Activated CD4-positive, alpha-beta T cell treated with anti-CD3 and anti-CD28 coated beads, Interleukin-10, Interleukin-2, amounts not matched to agents 100 ng/mL and 50 ng/mL, durations not matched to agents 16 hours and 8 hours (primary cell): ENCODE measurements at places on chromosomes 2 and 18.

- peak; percentile 24 for DNase-seq
Measured at GRCh38 chr2:218870984-218871344, 9.7 kb upstream of the WNT10A start.

- DNase-seq: no peak
Measured at GRCh38 chr18:3266062-3266608, 4.2 kb downstream of the MYL12B start.

GRCh38 chr2:217743966-217744761, 258.6 kb downstream of the TNS1 start:
- DNase-seq: no peak

DNA sequence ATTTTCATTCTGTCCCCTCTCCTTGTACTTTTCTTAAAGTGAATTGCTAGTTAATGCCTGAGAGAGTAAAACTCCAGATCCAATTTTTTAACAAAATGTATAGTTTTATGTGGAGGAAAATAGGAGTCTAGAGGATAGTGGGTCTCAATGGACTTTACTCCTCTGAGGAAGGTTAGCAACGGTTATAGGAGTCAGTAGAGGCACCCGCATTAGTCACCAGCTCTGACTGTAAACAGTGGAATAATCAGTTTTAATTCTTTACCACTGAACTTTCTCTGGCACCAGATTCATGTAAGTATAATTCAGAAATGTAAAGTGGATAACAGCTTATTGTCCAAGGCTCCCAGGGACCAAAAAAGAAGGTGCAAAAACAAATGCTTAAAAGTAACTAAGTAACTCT, 38.7 kb upstream of the HNMT start:
- DNase-seq: no peak

DNA sequence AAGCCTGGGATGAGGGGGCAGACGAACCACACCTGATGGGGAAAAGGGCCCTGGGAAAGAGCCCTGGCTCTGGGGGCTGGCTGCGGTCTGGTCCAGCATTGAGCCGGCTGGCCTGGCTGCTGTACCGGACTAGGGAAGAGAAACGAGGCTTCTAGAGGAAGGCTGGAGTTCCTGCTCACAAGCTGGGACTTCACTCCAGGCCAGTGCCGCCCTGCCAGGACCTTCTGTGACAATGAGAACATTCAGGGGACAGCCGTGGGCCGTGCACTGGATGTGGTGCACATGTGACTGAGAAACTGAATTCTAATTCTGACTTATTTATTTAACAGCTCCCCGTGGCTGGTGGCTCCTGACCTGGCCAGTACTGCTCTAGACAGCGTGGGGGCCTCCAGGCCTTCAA, 269.3 kb downstream of the HDAC4 start:
- no peak for DNase-seq

DNA sequence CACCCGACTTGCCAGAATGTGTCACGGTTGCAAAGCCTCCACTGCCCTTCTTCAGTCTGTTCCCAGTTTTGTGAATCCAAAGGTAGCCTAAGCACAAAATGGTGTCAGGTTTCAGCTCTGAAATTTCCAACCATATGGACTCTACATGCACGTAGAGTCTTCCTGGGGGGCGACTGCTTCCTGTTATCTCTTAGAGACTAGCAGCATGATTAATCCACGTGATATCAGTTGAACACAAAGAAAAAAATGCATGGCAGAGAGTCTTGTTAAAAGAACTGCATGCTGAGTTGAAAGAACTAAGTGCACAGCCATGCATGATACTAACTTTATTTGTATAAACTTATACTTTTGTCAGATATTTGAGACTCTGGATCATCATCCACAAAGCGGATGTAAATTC, 404.4 kb downstream of the SOCS6 start:
- no peak for DNase-seq
